Stomach (tissue), 19 donors: ENCODE measurements at places on chromosomes 6 and 20. TPM values are rescaled to one million over a fixed set of nuclear protein-coding genes. Genes with fewer than 3 reads are reported as not detected.

DNA sequence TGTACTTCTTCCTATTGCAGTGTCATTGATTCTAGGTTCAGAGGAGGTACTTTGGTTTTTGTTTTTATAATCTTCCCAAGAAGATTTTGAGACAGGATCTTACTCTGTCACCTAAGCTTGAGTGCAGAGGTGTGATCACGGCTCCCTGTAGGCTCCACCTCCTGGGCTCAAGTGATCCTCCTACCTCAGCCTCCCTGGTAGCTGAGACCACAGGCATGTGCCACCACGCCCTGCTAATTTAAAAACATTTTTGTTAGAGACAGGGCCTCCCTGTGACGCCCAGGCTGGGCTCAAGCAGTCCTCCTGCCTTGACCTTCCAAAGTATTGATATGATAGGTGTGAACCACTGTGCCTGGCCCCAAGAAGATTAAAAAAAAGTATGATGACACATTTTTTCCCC, 3.4 kb upstream of the SLC17A5 start:
- H3K4me1 ChIP-seq: peaks cover 18% of the 10 kb centered on the region
- H3K36me3 ChIP-seq: no peaks in the 10 kb centered on the region
- no peak overlapping the region for H3K27ac ChIP-seq
- no peak overlapping the region for H3K4me3 ChIP-seq
- no peaks in the 10 kb centered on the region for H3K27me3 ChIP-seq

CAGE1 gene
- not detected for polyA plus RNA-seq

DNA sequence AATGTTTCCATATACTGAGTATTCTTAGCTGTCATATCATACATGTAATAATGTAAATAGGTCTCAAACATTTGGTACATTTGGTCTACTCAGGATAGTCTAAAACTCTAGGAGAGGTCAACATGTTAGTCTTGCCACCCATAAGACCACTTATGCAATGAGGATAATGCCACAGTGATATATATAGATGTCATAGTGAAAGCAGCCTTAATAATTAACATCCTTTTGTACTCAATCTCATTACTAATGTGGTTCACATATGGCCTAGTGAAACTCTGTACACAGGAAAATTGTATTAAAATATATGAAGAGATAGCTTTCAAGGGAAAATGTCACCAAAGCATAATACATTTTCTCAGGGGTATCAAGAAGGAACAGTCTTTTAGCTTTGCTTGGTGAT, 577.9 kb downstream of the TFAP2B start:
- no peaks in the 10 kb centered on the region for H3K36me3 ChIP-seq
- H3K4me1 ChIP-seq: no peaks in the 10 kb centered on the region
- H3K27me3 ChIP-seq: no peaks in the 10 kb centered on the region
- no peak overlapping the region for H3K27ac ChIP-seq

GRCh38 chr6:109496036-109496772, 13.2 kb upstream of the ZBTB24 start:
- no peaks in the 10 kb centered on the region for H3K27me3 ChIP-seq
- H3K4me1 ChIP-seq: no peaks in the 10 kb centered on the region

- H3K4me1 ChIP-seq: no peaks in the 10 kb centered on the region
- no peak overlapping the region for H3K27ac ChIP-seq
- H3K27me3 ChIP-seq: peaks cover 52% of the 10 kb centered on the region
- no peaks in the 10 kb centered on the region for H3K36me3 ChIP-seq
- no peak for DNase-seq
Measured at GRCh38 chr6:34045771-34046170, 100.1 kb downstream of the GRM4 start.

- no peak for DNase-seq
- H3K27ac ChIP-seq: no peak overlapping the region
- no peaks in the 10 kb centered on the region for H3K36me3 ChIP-seq
- H3K4me3 ChIP-seq: no peak overlapping the region
- no peaks in the 10 kb centered on the region for H3K4me1 ChIP-seq
- H3K27me3 ChIP-seq: no peaks in the 10 kb centered on the region
Measured at GRCh38 chr20:7151676-7152470, 384.4 kb downstream of the BMP2 start.

- H3K36me3 ChIP-seq: no peaks in the 10 kb centered on the region
- H3K27ac ChIP-seq: no peak overlapping the region
- no peak for DNase-seq
- H3K4me1 ChIP-seq: no peaks in the 10 kb centered on the region
Measured at GRCh38 chr20:43776691-43777090, 49.9 kb upstream of the GTSF1L start.

PBOV1 gene
- not detected for polyA plus RNA-seq

FRMD1 gene
- 5.6 TPM for polyA plus RNA-seq

CLPSL1 gene
- not detected for polyA plus RNA-seq

PTCRA gene
- polyA plus RNA-seq: not detected

CTAGE9 gene
- not detected for polyA plus RNA-seq

DNA sequence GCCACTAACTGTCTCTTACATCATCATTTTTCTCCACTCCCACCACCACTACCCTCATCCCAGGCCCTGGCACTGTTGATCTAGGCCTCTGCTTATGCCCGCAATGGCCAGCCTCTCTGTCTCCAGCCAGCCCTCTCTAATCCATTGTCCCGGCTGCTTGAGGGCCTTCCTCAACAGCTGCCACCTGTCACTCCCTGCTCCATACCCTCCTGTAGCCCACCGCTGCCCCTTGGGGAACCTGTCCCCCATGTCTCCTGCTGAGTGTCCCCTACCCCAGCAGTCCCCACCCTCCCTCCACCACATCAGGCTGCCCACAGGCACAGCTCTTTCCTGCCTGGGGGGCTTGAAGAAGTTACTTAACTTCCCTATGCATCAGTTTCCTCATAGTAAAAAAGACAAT, 13.4 kb downstream of the TEAD3 start:
- H3K4me1 ChIP-seq: peaks cover 36% of the 10 kb centered on the region
- no peak for DNase-seq
- no peaks in the 10 kb centered on the region for H3K27me3 ChIP-seq

DNA sequence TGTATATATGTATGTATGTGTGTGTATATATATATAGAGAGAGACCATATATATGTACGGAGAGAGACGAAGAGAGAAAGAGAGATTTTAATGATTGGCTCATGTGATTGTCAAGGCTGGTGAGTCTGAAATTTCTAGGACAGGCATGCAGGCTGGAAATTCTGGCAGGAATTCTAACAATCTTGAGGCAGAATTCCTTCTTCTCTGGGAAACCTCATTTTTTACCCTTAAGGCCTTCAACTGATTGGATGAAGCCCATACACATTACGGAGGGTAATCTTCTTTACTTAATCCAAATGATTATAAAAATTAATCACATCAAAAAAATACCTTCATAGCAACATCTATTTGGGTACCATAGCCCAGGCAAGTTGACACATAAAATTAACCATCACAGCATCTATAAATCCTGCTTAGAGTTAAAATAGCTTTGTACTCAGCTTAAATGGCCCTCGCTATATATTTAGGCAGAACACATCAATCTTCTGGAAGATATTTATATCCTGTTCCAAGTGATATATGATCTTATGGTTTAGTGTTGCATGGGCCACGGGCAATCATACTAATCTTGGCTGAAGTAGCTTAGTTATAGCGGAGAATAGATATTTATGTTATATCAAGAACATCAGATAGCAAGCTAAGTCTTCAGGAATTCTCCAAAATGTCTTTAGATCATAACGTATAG, 36.6 kb downstream of the ABRACL start:
- no peak overlapping the region for H3K4me3 ChIP-seq
- no peak for DNase-seq
- H3K36me3 ChIP-seq: no peaks in the 10 kb centered on the region

DNA sequence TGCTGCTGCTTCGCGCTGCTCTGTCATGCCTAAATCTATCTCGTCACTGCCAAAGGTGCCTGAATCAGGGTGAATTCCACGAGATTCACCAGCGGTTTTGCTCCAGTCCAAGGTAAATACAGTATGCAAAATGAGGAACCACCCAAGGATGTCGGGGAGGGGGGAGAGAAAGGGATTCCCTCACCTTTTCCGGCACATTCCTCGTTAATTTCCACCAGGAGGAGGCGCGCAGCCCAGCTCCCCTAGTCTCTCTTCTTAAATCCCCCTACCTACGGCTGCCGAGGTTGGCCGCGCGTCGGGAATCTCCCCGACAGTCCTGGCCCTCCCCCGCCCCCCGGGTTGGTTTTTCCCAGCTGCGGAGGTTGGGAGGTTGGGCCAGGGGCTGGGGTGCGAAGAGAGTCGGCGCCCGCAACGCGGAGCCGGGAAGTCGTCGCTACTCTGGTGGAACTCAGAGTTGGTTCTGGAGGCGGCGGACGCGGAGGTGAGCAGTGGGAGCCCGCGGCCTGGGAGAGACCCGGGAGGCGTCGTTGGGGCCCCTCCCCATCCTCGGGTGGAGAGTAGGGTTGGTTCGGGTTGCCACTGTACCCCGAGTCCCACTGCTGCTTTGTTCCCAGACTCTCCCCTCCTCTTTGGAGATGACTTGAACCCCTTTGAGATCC, at the start of gene TPBG:
Gene TPBG, plus strand, starts transcription at position 390 of the 659 bp plus-strand sequence. CDS start 1,145 bp downstream, outside the sequence.
- H3K36me3 ChIP-seq: no peaks in the 10 kb centered on the region
- peak within 1 kb of the TSS; percentile 65 for H3K4me3 ChIP-seq
- H3K4me1 ChIP-seq: peaks cover 9% of the 10 kb centered on the region
- no peaks in the 10 kb centered on the region for H3K27me3 ChIP-seq
- H3K27ac ChIP-seq: peak within 1 kb of the TSS; percentile 63

ZBTB12 gene
- polyA plus RNA-seq: 3.4 TPM

- H3K27me3 ChIP-seq: no peaks in the 10 kb centered on the region
- H3K27ac ChIP-seq: no peak overlapping the region
- H3K4me3 ChIP-seq: no peak overlapping the region
- no peaks in the 10 kb centered on the region for H3K4me1 ChIP-seq
- no peak for DNase-seq
Measured at GRCh38 chr6:75178757-75179156, 27.1 kb downstream of the COL12A1 start.

DNA sequence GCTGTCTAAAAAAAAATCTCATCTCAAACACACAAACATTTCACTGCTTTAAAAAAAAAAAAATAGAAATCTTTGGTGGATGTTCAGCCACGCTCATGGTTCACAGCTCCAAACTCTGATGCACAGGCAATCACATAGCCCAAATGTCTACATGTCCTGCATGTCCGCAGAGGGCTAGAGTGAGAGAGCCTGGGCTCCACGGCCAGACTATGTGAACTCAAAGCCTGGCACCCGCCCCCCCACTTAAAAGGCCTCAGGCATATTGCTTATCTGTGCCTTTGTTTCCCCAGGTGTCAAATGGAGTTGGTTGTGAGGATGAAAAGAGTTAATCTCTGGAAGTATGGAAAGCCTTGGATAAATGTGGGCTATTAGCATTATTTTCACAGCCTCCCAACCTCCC, 10.5 kb upstream of the PTGIS start:
- H3K4me3 ChIP-seq: no peak overlapping the region
- peaks cover 28% of the 10 kb centered on the region for H3K4me1 ChIP-seq
- no peaks in the 10 kb centered on the region for H3K27me3 ChIP-seq
- DNase-seq: no peak

DNA sequence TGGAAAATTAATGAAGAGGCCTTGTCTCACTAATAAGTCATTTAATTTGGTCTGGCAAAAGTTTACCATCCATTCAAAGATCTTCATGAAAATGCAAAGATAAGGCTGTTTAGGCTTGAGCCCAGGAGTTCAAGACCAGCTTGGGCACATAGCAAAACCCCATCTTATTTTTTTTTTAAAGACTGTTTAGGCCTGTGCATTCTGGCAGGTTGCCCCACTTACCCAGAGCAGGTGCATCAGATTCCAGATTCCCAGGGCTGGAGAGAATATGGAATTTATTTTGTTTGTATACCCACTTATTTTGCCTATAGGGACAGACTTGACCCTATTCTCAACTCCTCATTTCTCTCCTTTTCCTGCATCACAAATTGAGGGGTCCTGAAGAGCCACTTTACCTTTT, 5.7 kb downstream of the FOXO3 start:
- peak overlapping the region; percentile 99 for H3K27ac ChIP-seq
- DNase-seq: no peak
- H3K4me1 ChIP-seq: peaks cover 84% of the 10 kb centered on the region
- H3K27me3 ChIP-seq: no peaks in the 10 kb centered on the region
- H3K4me3 ChIP-seq: peak overlapping the region; percentile 89

- no peak for DNase-seq
- no peaks in the 10 kb centered on the region for H3K4me1 ChIP-seq
- peaks cover 36% of the 10 kb centered on the region for H3K27me3 ChIP-seq
- no peaks in the 10 kb centered on the region for H3K36me3 ChIP-seq
Measured at GRCh38 chr6:137475103-137475502, 19.1 kb downstream of the OLIG3 start.

- DNase-seq: no peak
- no peaks in the 10 kb centered on the region for H3K27me3 ChIP-seq
- H3K4me1 ChIP-seq: peaks cover 4% of the 10 kb centered on the region
- no peak overlapping the region for H3K27ac ChIP-seq
Measured at GRCh38 chr20:23412026-23412425, 9.3 kb downstream of the NAPB start.

ARMC2 gene
- polyA plus RNA-seq: 1.1 TPM

SIRPB2 gene
- polyA plus RNA-seq: 0.43 TPM

GRCh38 chr20:59138114-59138748, 25.4 kb upstream of the ZNF831 start:
- H3K4me1 ChIP-seq: no peaks in the 10 kb centered on the region
- no peaks in the 10 kb centered on the region for H3K27me3 ChIP-seq
- H3K36me3 ChIP-seq: no peaks in the 10 kb centered on the region
- DNase-seq: no peak

- H3K4me1 ChIP-seq: no peaks in the 10 kb centered on the region
- H3K4me3 ChIP-seq: no peak overlapping the region
- DNase-seq: no peak
- H3K27me3 ChIP-seq: peaks cover 4% of the 10 kb centered on the region
- H3K36me3 ChIP-seq: no peaks in the 10 kb centered on the region
Measured at GRCh38 chr6:28176373-28176772, 34.7 kb downstream of the ZKSCAN8 start.

CPXM1 gene
- polyA plus RNA-seq: 0.92 TPM

GRCh38 chr20:63381781-63382431, 20.8 kb upstream of the CHRNA4 start:
- H3K36me3 ChIP-seq: no peaks in the 10 kb centered on the region
- H3K4me3 ChIP-seq: no peak overlapping the region
- peak; percentile 59 for DNase-seq

DNA sequence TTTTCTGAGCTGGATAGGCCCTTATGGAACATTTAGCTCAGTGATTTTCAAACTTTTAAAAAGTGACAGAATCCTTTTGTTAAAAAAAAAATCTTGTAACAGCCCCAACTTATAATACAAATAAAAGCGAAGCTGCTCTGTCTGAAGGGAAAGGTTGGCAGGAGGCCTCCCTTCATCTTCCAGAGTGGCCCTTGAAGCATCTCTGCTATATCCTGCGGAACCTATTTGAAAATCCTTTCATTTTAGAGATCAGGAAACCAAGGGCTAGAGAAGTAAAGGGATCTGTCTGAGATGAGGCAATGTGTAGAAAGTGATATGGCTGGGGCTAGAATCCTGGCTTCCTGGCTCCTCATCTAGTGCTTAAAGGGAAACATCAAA, 107.8 kb downstream of the UBE3D start:
- no peak overlapping the region for H3K4me3 ChIP-seq
- H3K4me1 ChIP-seq: no peaks in the 10 kb centered on the region
- H3K27ac ChIP-seq: no peak overlapping the region
- H3K36me3 ChIP-seq: peaks cover 10% of the 10 kb centered on the region
